Activated CD8-positive, alpha-beta T cell treated with anti-CD3 and anti-CD28 coated beads, Interleukin-2, amount 10 ng/mL, durations not matched to agents 7 days and 5 days (primary cell): ENCODE measurements at places on chromosomes 3 and 15.

DNA sequence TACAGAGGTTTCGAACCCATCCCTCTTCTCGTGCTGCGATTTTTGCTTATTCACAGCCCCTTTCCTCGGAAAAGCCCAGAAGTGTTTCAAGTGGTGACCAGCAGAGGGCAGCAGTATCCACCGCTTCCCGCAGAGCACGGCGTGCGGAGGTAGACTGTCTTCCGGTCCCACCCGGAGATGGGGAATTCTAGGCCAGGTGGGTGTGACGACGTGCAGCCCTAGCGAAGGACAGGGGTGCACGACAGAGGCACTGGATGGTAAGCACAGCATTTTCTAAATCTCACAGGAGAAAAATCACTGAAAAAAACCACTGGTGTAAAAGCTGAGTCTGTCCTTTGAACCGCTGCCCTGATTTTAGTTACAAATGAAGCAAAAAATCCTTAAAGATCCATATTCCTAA, 7.4 kb upstream of the PSMD6 start:
- DNase-seq, result peak; percentile 78
- H3K36me3 ChIP-seq, result no peaks in the 10 kb centered on the region
- peaks cover 30% of the 10 kb centered on the region for H3K27me3 ChIP-seq
- H3K4me1 ChIP-seq, result peaks cover 6% of the 10 kb centered on the region
- H3K27ac ChIP-seq, result peak overlapping the region; percentile 64

DNA sequence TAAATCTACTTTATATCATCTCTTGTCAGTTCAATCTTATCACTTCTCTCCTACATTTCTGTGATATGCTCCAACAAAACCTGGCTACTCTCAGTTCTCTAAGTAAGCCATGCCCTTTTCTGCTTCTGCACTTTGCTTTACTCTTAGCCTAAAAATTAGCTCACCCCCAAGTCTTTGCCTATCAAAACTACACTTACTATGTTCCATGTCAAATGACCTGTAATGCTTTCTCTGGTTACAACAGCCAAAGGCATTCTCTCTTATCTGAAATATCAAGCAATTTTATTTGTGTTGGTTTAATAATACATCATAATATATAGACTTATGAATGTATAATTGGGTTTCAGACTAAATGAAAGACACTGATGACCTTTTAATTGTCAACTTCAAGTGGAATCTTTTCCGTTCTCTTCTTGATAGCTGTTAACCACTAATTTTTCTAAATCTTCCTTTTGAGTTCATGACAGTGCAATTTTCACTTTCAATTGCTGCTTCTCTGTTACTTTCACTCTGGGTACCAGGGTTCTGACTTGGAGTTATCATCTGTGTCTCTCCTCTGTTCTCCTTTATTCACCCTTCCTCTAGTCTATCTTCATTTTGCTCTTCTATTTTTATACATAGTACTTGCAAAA, 619.0 kb upstream of the GOLIM4 start:
- H3K4me1 ChIP-seq, result peaks cover 1% of the 10 kb centered on the region
- H3K27ac ChIP-seq, result no peak overlapping the region
- no peaks in the 10 kb centered on the region for H3K27me3 ChIP-seq
- no peak for DNase-seq
- no peak overlapping the region for H3K4me3 ChIP-seq

GRCh38 chr15:64447536-64448315, 12.7 kb upstream of the ZNF609 start:
- peaks cover 25% of the 10 kb centered on the region for H3K36me3 ChIP-seq
- peaks cover 57% of the 10 kb centered on the region for H3K4me1 ChIP-seq
- no peak overlapping the region for H3K4me3 ChIP-seq
- no peaks in the 10 kb centered on the region for H3K27me3 ChIP-seq
- no peak for DNase-seq

DNA sequence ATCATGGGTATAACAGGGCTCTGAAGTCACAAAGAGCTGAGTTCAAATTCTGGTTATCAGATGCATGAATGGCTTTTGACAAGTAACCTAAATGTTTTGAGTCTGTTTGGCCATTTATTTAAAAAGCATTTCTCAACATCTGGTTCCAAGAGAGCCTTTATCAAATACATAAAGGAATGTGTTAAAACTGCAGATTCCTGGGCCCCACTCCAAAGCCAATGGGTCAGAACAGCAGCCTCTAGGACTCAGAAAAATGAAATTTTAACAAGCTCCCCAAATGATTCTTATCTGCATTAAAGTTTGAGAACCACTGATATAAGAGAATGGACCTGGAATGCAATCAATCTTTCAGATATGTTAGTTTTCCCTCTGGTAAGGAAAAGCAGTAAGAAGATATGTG, 3.4 kb downstream of the B4GALT4 start:
- H3K36me3 ChIP-seq, result peaks cover 45% of the 10 kb centered on the region
- no peak overlapping the region for H3K4me3 ChIP-seq
- peaks cover 61% of the 10 kb centered on the region for H3K4me1 ChIP-seq
- H3K27me3 ChIP-seq, result no peaks in the 10 kb centered on the region
- no peak for DNase-seq

GRCh38 chr3:190596349-190597285, 82.7 kb downstream of the IL1RAP start:
- no peak overlapping the region for H3K27ac ChIP-seq
- H3K36me3 ChIP-seq, result peaks cover 20% of the 10 kb centered on the region
- peaks cover 13% of the 10 kb centered on the region for H3K4me1 ChIP-seq
